Activated naive CD8-positive, alpha-beta T cell treated with anti-CD3 and anti-CD28 coated beads for 36 hours (primary cell): ENCODE measurements at places on chromosomes 16 and 17.

DNA sequence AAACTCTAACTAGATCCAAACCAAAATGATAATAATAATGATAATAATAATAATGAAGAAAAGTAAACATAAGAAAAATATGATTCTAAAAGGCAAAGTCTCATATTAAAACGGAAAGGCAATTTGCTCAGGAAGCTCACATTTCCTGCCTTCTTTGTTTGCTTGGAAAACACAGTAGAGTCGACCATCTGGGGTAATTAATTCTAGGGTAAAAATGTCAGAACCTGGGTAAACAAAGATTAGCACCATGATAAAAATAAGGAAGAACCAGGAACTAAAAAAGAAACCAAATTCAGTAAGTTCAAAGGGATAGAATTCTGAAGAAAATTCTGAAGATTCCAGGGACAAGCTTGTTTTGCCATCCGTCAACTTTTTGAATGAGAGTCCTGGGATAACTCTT, 16.2 kb downstream of the KRABD2 start:
- no peak for DNase-seq

DNA sequence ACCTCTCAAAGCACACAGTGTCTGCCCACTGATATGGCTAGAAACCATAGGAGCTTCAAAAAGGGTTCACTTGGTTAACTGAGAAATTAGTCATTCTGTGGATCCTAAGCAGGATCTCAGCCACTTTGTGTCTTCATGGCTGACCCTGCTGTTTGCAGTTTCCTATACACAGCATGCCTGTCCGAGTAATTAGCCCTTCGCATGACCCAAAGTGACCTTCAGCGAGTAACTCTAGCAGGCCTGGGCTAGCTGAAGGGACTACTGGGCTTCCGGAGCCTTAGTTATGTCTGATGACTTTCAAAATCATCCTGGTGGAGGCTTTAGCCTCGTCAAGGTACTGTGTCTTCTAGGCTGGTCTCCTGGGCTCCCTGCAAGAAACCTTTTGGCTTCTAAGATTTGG, 28.9 kb upstream of the FBXW10B start:
- DNase-seq, result no peak

DNA sequence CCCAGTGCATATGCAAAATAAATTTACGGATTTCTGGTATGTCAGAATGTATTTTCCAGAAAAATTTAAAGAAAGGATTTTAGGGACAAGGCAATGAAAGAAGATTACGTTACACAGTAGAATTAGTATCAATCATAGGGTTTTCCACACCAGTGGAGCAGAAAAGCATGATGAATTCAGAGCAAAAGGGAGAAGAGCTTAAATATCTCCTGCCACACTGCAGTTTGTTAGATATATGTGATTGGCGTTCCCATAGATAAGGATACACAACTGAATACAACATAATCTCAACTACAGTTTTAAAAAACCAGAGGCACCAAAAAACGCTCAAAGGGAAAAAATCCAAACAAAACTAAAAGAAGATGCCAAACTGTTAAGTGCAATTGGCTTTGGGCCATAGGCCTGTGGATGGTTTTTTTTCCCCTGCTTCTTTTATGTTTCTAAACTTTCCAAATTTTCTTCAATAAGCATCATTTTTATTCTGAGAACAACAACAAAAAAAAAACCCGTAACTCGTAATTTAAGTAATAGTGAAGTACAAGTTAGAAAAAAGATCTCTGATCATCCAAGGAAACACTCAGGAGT, 22.3 kb downstream of the MARF1 start:
- DNase-seq, result no peak

DNA sequence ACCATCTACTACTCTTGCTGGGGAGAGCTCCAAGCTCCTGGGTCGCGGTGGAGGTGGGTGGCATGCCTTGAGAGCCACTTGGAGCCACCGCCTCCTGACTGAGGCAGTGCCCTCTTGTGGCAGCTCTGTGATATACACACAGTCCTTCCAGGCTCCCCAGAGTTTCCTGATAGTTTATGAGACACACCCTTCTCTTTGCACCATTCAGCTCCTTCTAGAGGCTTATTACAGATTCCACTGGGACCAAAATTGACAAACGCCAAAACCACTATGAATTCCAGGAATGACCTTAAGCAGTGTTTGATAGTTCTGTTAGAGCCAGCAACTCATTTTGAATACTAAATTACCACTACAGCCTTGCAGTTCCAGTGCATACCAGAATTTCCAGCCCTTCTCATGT, 170.1 kb upstream of the CDH13 start:
- DNase-seq, result peak; percentile 37

DNA sequence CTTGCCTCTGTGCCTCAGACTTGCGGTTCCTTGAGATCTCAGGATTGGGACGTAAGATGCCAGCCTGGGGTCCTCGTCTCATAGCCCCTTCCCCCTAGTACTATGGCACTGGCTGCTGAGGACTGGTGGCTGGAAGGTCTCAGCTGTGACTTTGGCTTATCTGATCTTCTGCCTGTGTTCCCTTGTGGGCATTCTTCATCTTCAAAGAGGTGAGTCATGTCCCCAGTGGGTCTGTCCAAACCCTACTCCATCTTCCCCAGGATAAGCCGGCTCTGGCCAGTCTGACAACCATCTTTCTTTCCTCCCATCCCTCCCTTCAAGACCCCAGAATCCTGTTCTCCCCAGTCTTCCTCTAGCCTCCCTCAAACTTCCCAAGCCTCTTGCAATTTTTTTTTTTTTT, 3.6 kb downstream of the CD19 start:
- DNase-seq, result no peak

DNA sequence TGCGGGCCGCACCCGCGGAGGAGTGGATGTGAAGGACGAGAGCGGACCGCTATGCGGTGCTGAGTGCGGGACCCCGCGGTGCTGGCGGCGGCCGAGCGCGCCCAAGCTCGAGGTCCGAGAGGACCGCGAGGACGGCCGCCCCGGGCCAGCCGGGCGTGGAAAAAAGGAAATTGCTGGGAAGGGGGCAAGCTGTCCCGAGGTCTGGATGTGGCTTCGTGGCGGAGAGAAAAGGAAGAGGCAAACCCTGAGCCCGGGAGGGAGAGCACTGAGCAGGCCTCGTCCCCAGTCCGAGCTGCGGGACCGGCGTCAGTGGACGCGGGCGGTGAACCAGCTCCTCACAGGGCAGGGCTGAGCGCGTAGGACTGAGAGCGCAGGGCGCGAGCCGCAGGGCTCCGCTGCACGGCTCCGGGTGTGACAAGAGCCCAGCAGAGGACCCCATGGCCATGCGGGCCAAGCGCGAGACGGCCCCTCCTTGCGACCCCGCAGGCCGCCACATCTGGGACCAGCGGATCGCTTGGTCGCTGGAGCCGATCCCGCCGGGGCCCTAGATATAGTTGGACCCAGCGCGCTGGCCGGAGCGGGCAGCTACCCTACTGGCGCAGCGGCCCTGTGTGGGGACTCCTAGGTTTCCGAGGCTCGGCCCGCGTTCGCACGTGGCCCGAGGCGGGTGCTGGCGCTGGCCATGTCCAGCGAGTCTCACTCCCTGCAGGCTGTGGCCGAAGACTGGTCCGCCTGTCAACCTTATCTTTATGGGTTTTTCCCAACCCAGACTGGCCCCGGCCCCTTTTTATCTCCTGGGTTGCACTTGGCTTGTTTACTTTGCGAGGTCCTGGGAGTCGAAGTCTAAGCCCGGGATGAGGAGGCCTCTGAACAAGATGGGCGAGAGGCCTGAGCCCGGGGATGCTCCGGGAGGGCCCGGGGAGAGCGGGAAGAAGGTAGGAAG, 2.4 kb downstream of the TBX4 start:
- DNase-seq, result no peak
